ENCODE measurements at places on chromosomes 2 and 18. TPM values are rescaled to one million over a fixed set of nuclear protein-coding genes. Genes with fewer than 3 reads are reported as not detected.

Gene PROM2
- total RNA-seq, result 0.97 TPM

GRCh38 chr18:13500869-13501542 is 225.4 kb downstream of the FAM210A start:
- H3K27ac ChIP-seq, result peak overlapping the region; percentile 85
- peaks cover 40% of the 10 kb centered on the region for H3K4me1 ChIP-seq
- H3K36me3 ChIP-seq, result peaks cover 12% of the 10 kb centered on the region

DNA sequence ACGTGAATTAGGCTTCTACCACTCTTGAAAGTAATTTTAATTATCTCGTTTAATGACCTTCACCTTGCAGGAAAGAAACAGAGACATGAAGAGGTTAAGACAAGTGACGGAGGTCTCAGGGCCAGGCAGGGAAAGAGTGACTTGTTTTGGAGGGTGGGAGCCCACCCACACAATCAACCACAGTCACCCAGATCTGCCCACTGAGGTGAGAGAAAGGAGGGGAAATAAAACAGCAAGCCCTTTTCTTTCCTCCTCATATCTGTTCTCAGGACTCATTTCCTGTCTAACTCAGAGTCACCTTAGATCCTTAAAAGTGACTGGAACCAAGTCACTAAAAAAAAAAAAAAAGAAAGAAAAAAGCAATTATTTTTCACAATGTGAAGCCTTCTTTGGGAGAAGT is 26.8 kb downstream of the ATP8B1 start:
- DNase-seq, result no peak
- no peaks in the 10 kb centered on the region for H3K27me3 ChIP-seq
- H3K4me1 ChIP-seq, result peaks cover 87% of the 10 kb centered on the region

DNA sequence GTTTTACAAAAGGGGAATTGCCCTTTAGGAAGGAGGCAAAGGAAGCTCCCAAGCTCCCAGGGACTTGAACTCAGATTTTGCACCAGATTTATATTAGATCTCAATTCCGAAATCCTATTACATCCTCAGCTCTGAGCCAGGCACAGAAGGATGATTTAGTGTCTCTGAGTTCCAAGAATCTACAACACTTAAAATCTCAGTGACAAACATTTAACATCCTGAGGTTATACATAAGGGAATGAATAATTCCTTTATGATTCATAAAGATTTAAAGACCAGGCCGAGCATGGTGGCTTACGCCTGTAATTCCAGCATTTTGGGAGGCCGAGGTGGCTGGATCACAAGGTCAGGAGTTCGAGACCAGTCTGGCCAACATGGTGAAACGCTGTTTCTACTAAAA is 16.5 kb upstream of the SLC20A1 start:
- no peak for DNase-seq
- H3K27ac ChIP-seq, result no peak overlapping the region
- H3K36me3 ChIP-seq, result no peaks in the 10 kb centered on the region

GRCh38 chr18:57853133-57853532 is 50.0 kb upstream of the ATP8B1 start:
- no peaks in the 10 kb centered on the region for H3K27me3 ChIP-seq
- no peak overlapping the region for H3K4me3 ChIP-seq
- H3K27ac ChIP-seq, result no peak overlapping the region
- no peak for DNase-seq
- no peaks in the 10 kb centered on the region for H3K4me1 ChIP-seq

Gene SIGLEC15
- not detected for total RNA-seq

GRCh38 chr2:222301053-222301795 is 2.4 kb upstream of the PAX3 start:
- no peak overlapping the region for H3K4me3 ChIP-seq
- H3K27me3 ChIP-seq, result peaks cover 96% of the 10 kb centered on the region
- H3K4me1 ChIP-seq, result peaks cover 75% of the 10 kb centered on the region
- no peak overlapping the region for H3K27ac ChIP-seq
- no peaks in the 10 kb centered on the region for H3K36me3 ChIP-seq
- no peak for DNase-seq

GRCh38 chr2:9778471-9779316 is 64.6 kb upstream of the TAF1B start:
- H3K27ac ChIP-seq, result no peak overlapping the region
- H3K4me1 ChIP-seq, result no peaks in the 10 kb centered on the region
- H3K4me3 ChIP-seq, result no peak overlapping the region

GRCh38 chr2:124920448-124920847 is 895.4 kb downstream of the CNTNAP5 start:
- no peak overlapping the region for H3K27ac ChIP-seq
- DNase-seq, result no peak
- H3K4me1 ChIP-seq, result no peaks in the 10 kb centered on the region
- H3K27me3 ChIP-seq, result no peaks in the 10 kb centered on the region
- no peaks in the 10 kb centered on the region for H3K36me3 ChIP-seq

GRCh38 chr2:108986916-108987510 is 2.0 kb downstream of the EDAR start:
- no peak for DNase-seq
- no peak overlapping the region for H3K4me3 ChIP-seq
- H3K27ac ChIP-seq, result no peak overlapping the region
- no peaks in the 10 kb centered on the region for H3K4me1 ChIP-seq

DNA sequence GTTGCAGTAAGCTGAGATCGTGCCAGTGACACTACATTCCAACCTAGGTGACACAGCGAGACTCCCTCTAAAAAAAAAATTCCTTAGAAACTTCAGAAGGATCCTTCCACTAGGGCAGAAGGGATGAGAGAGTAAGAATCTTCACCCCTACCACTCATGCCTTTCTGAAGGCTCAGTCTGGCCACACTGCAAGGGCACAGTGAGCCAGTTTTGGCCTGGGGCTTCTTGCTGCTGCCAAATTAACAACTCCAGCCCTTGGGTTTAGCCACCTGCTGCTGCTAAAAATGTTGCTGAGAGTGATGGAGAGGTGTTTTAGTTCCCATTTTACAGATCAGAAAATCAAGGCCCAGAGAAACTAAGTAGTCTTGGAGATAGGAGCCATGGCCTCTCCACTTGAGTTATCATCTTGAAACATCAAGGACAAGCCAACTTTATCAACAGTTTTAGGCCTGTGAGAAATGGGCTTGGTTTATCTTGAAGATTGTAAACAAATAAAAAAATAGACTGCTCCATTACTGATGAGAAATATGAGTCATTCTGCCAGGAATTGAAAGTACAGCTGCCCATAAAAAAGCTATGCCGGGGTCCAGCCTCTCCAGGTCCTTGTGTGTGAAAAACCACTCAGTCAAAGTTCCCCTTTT is 31.9 kb upstream of the CASP8 start:
- DNase-seq, result no peak
- no peak overlapping the region for H3K4me3 ChIP-seq
- peaks cover 27% of the 10 kb centered on the region for H3K4me1 ChIP-seq
- H3K27me3 ChIP-seq, result no peaks in the 10 kb centered on the region
- H3K36me3 ChIP-seq, result no peaks in the 10 kb centered on the region

- H3K4me1 ChIP-seq, result no peaks in the 10 kb centered on the region
- no peaks in the 10 kb centered on the region for H3K27me3 ChIP-seq
- no peak overlapping the region for H3K4me3 ChIP-seq
- DNase-seq, result no peak
- H3K27ac ChIP-seq, result no peak overlapping the region
Observed at GRCh38 chr2:164847981-164848741, 6.5 kb upstream of the COBLL1 start.

- no peak overlapping the region for H3K27ac ChIP-seq
- no peaks in the 10 kb centered on the region for H3K27me3 ChIP-seq
- DNase-seq, result no peak
- H3K36me3 ChIP-seq, result no peaks in the 10 kb centered on the region
- no peak overlapping the region for H3K4me3 ChIP-seq
- H3K4me1 ChIP-seq, result peaks cover 12% of the 10 kb centered on the region
Observed at GRCh38 chr2:215796140-215796855, 217.1 kb downstream of the MREG start.

Gene INHBB
- 3.6 TPM for total RNA-seq

DNA sequence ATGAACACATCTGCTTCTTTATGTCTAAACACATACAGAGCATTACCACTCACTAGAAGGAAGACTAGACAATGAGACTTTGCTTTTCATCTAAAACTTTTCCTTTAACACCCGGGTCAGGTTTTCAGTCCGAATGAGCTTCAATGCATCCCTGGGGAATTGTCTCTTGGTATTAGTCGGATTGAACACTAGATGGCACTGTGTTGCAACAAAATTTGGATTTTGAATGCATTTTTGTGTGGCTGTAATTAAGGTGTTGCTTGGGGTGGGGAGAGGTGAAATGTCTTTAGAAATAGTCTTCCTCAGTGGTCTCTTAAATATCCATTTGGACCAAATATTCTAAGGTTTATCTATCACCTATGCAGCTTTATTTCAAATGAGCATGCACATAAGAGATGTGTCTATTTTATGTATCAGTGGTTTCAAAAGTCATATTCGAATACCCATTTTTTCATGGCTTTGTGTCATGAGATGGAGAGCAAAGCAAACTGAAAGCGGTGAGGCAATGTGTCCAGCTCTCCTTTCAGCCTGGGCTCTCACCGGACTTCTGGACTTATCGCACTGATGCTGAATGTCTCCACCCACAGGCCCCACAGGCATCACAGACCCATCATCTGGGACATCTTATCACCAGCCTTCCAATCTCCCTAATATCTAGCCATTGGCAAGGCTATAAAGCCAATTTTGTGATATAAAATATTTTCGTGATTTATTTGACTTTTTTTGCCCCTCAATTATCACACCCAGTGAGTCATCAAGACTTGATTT is 510.3 kb downstream of the RNF144A start:
- H3K27me3 ChIP-seq, result peaks cover 62% of the 10 kb centered on the region
- peak; percentile 52 for DNase-seq
- no peaks in the 10 kb centered on the region for H3K36me3 ChIP-seq
- H3K27ac ChIP-seq, result no peak overlapping the region

DNA sequence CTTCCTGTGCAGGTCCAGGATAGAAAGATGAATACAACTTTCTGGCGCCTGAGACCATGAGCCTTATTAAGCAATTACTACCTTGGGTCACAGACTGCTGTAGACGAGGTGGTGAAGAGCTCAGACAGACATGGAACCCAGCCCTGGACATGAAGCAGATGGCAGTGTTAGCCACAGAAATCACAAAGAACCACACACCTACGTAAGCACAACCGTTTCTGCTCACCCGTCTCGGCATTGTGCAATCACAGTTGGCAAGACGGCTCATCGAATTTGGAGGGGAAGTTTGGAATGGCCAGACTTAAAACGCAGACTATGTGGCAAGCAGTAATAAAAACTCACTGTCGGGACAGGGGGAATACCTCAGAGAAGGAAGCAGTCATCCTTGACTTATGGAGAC is 24.3 kb upstream of the ASPRV1 start:
- no peaks in the 10 kb centered on the region for H3K27me3 ChIP-seq
- no peaks in the 10 kb centered on the region for H3K4me1 ChIP-seq
- H3K36me3 ChIP-seq, result no peaks in the 10 kb centered on the region
- H3K4me3 ChIP-seq, result no peak overlapping the region

Gene FAM117B
- total RNA-seq, result 3.1 TPM

DNA sequence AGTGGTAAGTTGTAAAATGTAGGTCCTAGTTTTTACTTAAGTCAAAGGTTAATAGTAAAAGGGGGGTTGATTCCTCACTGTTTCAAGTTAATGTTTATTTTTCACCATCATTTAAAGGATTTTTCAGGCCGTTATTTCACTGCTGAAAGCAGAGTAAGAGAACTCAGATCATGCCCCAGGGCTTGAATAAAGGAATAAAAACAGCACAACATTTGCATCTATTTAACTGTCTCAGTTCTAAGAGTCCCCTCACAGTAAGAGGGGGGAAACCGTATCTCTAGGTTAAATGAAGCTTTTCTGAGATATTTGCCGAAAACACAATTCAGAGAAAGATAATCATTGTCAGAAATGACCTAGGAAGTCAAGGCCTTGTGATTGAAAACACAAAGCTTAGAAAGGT is 138.2 kb upstream of the KCTD1 start:
- no peak overlapping the region for H3K27ac ChIP-seq
- no peak overlapping the region for H3K4me3 ChIP-seq
- H3K4me1 ChIP-seq, result peaks cover 3% of the 10 kb centered on the region

Gene EHBP1
- 15.1 TPM for total RNA-seq
